ENCODE measurements at places on chromosomes 2 and 18. TPM values are rescaled to one million over a fixed set of nuclear protein-coding genes. Genes with fewer than 3 reads are reported as not detected.

The SERPINB13 gene
- not detected for total RNA-seq

The MFSD2B gene
- total RNA-seq: not detected

DNA sequence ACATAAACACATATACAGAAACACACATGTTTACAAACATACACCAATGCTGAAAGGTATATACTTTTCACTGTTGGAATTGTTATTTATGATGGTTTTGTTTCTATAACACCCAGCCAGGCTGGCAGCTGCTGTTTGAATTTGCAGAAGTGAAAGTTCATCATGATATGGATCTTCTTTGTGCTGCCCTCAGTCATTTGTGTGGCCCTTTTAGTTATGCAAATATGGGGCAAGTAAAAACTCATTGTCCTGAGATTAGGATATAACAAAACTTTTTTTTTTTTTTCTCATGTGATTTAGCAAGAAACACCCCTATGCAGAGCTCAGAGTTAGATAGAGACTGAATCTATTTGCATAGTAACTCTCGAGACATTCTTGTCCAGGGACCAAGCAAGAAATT, 714.1 kb downstream of the KCNJ3 start:
- no peak overlapping the region for H3K27ac ChIP-seq
- H3K4me3 ChIP-seq: no peak overlapping the region
- H3K4me1 ChIP-seq: no peaks in the 10 kb centered on the region
- no peaks in the 10 kb centered on the region for H3K36me3 ChIP-seq
- DNase-seq: no peak

- H3K27me3 ChIP-seq: no peaks in the 10 kb centered on the region
- H3K27ac ChIP-seq: no peak overlapping the region
- no peak for DNase-seq
- H3K4me1 ChIP-seq: no peaks in the 10 kb centered on the region
- no peaks in the 10 kb centered on the region for H3K36me3 ChIP-seq
- H3K4me3 ChIP-seq: no peak overlapping the region
Measured at GRCh38 chr18:2236232-2236631, 335.1 kb downstream of the METTL4 start.

GRCh38 chr2:241565411-241565810, 6.9 kb downstream of the BOK start:
- DNase-seq: no peak
- H3K4me3 ChIP-seq: no peak overlapping the region
- H3K4me1 ChIP-seq: no peaks in the 10 kb centered on the region
- H3K27ac ChIP-seq: no peak overlapping the region

DNA sequence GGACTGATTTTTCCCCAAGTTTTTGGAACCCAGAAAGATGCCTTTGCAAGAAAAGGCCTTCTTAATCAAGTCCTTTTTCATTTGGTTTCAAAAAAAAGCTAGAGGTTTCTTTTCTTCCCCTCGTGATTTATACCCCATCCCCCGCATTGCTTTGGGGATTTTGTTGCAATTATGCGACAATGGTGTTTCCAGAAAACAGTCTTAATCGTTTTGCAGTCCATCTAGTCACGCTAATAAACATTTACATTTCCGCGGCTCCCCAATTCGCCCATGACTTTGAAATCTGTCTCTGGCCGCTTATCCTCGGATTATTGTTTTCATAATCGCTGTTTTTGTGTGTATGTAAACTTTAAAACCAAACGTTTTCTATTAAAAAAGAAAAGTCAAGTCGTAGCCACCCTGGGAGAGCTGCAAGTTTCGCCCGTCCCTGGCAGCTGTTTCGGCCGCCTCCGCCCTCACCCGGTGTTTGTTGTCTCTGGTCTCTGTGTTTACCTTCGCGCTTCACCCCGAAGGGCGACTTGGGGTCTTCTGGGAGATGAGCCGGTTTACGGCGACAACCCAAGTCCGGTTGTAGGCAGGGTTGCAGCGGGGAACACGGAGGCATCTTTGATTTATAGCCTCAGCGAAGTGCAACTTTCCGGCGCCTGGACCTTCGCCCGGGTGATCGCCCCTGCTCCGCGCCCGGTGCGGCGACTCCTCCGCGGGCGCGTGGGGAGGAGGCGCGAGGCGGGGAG, 667 bp downstream of the SP9 start:
- peaks cover 84% of the 10 kb centered on the region for H3K27me3 ChIP-seq
- DNase-seq: peak; percentile 24
- H3K4me3 ChIP-seq: peak overlapping the region; percentile 21
- peaks cover 59% of the 10 kb centered on the region for H3K4me1 ChIP-seq
- H3K36me3 ChIP-seq: no peaks in the 10 kb centered on the region
